NCI-H2081 treated with DMSO at 0.1 percent for 48 hours (cell line): ENCODE measurements at places on chromosomes 1 and 21.

- DNase-seq: no peak
These were observed 81.5 kb upstream of the RHOU start for GRCh38 chr1:228653748-228654147.

DNA sequence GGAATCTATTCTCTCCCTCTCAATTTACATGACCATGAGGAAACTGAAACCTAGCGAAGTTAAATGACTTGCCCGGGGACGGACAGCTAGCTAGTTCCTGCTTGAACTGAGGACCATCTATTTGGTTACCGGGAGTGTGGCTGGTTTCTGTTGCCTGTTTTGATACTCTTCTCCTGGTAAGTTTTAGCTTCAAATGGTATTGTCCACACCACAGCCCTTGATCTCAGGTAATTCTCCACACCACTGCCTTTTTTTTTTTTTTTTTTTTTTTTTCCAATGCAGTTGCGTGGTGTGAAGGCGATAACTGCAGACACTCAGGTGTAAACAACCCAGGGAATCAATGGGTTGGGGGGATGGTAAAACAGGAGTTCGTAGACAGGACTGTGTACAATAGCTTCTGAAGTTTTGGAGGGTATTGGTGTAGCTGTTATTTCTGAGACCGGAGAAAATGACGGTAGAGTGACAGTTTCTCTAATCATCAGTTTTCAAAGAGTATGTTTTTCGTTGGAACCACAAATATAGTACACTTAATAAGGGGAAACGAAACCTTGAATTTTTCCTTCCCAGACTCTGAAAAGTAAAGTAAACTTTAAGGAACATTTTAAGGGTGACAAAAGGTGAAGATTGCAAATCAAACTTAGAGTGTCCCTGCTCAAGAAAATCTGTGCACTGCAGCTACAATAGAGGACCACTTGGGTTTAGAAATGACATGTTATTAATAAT lies 125.3 kb upstream of the CACYBP start:
- DNase-seq: no peak

DNA sequence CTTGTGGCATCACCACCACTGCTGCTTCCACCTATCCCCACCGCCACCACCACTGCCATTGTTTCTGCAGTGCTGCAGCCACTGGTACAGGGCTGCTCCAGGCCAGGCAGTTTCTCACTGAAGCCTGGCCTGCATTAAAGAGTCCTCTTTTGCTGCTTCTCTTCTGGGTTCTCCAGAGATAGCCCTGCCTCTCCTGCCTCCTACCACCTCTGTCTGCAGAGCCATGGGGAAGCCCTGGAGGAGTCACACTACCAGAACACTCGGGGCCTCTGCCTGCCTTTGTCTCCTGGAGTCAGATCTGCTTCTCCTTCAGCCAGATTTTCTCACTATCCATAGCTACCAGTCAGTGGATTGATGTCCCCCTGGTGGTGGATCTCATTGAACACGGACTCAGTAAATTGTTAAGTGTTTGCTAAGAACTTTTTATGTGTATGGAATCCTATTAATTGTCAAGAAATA lies 37.7 kb upstream of the DDAH1 start:
- DNase-seq: no peak

DNA sequence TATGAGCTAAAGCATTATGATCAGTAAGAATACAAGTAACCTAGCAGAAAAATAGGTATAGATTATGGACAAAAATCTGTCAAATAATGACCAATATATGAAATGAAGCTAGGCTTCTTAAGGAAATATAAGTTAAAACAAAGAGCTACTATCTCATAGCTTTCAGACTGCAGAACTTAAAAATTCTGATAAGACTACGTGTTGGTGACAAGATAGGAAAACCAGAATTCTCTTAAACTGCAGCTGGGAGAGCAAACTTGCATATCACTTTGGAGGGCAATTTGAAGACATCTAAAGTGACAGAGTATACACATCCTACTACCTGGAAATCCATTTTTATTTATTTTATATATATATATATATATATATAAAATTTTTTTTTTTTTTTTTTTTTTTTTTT lies 65.5 kb downstream of the LTN1 start:
- no peak for DNase-seq

DNA sequence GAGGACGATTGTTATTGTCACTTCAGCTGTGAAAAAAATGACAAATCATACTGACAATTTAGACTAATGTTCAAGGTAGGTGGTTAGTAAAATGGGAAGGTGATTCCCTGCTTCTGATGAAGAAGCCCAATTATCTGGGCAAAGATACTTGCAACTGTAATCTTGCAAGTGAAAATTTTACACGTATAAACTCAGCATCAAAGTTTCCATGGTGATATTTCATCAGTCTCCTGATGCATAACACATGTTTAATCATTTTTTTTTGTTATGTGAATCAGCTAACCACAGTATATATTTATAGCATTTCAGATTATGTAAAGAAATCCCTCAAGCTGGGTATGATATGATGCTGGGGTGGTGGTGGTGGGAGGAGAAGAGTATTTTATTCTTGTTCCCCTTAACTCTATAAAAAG lies 16.4 kb upstream of the KCNK1 start:
- DNase-seq: no peak

GRCh38 chr1:213782941-213783672 lies 204.7 kb upstream of the PROX1 start:
- no peak for DNase-seq

- DNase-seq: no peak
These were observed 2.6 kb downstream of the LACTBL1 start for GRCh38 chr1:22970096-22970495.

DNA sequence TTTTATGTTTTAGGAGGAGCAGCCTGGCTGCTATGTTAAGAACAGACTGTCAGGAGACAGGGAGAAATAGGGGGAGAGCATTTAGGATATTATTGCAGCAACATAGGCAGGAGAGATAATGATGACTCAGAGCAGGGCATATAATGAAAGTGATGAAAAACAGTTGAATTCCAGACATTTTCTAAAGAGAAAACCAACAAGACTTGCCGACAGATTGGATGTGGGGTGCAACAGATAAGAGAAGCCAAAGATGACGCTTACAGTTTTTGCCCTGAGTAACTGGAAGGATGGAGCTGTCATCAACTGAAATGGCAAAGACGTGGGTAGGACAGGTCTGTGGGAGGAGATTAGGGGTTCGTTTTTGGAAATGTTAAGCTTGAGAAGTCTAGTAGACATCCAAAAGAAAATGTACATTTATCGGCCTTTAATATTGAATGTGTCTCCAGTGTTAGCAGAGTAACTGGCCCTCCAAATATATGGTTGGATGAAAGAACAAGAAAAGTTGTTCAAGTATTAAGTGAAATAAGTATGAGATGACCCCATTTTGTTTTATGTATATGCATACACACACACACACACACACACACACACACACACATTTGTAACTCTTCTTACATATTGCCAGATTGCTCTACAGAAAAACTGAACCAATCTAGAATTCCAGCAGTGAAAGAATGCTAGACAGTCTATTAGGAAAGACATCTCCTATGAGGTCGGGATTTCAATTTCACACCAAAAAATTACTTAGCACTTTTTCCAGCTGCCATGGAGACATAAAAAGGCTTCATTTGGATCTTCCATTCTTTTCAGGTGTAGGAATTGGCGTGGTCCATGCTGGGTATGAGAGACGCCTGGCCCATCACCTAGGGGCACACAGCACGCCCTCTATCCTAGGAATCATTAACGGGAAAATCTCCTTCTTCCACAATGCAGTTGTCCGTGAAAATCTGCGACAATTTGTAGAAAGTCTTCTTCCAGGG lies 17.2 kb downstream of the DNAJC16 start:
- DNase-seq: no peak

DNA sequence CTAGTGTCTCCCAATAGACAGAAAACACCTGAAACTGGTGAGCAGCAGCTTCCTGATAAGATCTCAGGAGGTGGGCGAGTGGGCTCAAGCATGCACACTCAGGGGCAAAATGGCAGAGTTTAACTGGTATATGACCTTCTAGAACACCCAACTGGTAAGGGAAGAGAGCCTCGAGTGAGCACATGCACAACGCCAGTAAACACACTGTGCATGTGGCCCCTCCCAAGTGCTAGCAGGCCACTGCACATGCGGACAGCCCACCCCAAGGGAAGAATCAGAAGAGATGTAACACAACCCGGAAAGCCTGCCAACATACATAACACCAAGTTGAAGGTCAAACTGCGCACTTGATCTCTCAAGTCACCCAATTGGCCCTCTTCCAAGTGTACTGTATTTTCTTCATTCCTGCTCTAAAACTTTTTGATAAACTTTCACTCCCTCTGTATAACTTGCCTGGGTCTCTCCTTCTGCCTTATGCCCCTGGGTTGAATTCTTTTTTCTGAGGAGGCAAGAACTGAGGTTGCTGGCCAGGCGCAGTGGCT lies 138.2 kb downstream of the GLUL start:
- no peak for DNase-seq

DNA sequence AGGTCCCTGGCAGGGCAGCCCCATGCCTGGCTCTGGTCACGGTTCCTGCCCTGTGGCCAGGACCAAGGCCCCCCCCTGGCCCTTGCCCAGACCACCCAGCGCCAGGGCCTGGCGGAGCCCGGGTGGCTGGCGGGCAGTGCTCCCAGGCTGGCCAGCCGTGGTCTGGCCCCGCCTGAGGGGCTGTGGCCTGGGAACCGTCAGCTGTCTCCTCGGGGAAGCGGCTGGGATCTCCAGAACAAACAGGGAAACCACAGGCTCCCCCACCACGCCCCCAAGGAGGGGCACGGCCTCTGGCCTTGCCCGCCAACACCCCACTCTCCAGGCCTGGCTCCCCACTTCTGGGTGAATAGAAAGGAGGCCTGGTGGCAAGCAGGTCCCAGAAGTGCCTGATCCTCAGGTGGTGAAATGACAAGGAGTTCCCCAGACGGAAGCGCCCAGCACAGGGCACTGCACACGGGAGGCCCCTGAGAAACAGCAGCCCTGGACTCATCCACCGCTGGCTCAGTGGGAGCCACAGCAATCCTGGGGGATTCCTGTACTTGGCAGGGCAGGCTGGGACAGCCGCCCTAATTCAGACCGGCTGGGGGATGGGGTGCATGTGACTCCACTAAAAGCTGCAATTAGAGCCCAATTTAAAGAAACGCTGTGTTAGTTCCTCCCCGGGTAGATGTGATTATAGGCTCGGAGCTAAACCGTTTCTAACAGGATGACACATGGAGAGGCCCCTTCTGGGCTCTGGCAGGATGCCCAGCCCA lies 78.9 kb downstream of the RAP1GAP start:
- peak; percentile 64 for DNase-seq

DNA sequence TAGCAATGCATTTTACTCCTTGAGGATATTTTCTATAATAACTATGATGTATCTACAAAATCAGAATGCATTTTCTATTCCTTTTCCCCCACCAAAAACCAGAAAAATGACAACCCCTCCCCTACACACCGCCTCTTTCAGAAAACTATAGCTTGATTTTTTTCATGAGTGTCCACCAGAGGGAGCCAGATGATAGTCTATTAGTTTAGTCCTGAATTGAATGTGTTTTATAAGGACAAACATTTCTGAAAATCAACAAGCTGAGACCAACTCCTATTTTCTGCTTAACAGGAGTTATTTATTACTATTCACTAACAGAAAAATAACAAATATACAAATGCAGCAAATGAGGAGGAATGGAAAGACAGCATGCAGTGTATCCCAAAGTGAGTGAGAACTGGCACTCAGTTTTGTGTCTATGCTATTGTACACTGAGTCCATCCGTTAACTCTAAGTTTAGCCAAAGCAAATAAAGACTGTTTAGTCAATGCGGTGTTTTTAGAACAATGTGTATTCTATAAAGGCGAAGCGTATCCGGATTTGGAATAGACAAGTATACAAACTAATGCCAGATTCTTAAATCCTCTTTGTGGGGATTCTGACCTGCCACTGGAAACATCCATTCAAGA lies 182.6 kb downstream of the VAV3 start:
- DNase-seq: no peak
